GM23338 (cell line): ENCODE measurements at places on chromosomes 6 and 20. TPM values are rescaled to one million over a fixed set of nuclear protein-coding genes. Genes with fewer than 3 reads are reported as not detected.

DNA sequence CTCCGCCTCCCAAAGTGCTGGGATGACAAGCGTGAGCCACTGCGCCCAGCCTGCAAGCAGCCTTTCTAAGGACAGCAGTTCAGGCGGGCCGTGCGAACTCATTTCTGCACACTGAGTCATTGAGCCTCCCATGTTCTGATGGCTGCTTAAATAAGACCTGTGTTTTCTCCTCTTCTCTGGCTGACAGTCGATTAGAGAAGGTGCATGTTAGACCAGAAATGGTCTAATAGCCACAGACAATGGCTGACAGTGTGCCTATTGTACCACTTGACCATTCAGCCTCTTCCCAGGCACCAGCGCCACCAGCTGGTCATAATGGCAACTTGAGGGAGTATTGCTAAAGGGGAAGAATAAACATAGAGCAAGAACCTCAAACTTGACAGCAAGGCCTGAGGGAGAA is 6.2 kb downstream of the CST11 start:
- peak; percentile 79 for DNase-seq

- DNase-seq: no peak
Measured at GRCh38 chr6:90194371-90194841, 102.2 kb downstream of the BACH2 start.

GRCh38 chr6:146664871-146665360 is 66.1 kb downstream of the ADGB start:
- DNase-seq: no peak

DNA sequence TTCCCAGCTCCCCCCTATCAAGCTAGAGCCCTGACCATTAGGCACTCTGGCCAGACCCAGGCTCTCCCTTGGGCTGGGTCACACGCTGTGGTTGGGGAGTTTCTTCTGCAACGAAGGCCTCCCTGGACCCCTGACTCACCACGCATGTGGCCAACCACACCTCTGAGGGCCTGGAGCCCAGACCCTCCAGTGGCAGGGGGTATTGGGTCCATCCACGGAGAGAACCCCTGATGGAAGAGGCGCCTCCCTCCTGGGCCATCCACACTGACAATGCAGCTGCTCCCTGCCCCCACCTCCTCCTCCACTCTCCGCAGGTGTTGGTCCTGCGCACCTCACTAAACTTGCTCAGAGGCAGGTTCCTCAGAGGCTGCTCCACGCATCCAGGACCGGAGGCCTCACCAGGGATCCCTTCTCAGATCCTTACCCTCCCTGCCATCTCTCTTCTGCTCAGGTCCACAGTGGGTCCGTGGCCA is 125.4 kb downstream of the RNASET2 start:
- no peak for DNase-seq

Gene OR10C1
- not detected in 2 replicates for total RNA-seq

Gene PCSK2
- total RNA-seq: 0.54 and 1.1 TPM in 2 replicates

Gene SLC17A2
- total RNA-seq: not detected in 2 replicates

Gene LY6G5C
- 1.1 TPM in 1 of 2 replicates, not detected in the other for total RNA-seq
